Daoy (cell line): ENCODE measurements at places on chromosomes 7 and 10. TPM values are rescaled to one million over a fixed set of nuclear protein-coding genes. Genes with fewer than 3 reads are reported as not detected.

GRCh38 chr10:77082601-77083252 is 554.9 kb downstream of the KCNMA1 start:
- DNase-seq, result no peak

- no peak for DNase-seq
These were observed 115.6 kb downstream of the ZNF248 start for GRCh38 chr10:37741831-37742230.

DNA sequence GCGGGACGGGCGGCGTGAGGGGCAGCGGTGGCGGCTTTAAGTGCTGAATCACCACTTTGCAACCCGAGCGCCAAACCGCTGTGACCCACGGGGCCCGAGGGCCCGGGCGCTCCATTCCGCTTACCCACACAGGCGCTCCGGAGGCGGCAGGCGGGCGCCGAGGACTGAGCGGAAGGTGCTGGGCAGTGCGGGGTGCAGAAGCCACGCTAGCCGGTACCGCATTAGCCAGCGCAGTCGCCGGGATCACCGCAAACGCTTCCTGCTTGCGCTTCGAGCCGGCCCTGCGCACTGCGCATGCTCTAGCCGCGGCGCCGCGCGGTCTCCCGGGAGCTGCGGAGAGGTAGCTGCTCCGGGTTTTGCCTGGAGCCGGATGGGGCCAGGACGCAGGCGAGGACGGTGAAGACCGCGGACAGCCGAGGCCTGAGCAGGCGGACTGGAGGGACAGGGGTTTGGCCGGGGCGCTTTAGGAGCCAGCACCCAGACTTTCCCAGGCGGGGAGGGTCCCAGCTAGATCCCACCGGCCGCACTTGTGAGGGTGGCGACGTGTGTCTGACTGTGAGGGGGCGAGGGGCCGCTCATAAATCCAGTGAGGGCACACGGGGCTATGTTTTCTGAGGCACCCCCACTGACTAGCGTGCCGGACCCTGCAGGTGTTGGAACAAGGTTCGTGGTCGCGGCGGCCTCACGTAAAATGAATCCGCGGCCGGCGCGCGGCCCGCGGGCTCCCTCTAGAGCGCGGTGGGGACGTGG is at the start of gene IDE:
Gene IDE (minus strand): TSS at position 296 of the 750 bp plus-strand sequence. CDS start 74 bp downstream, at position 222.
- peak; percentile 89 for DNase-seq

DNA sequence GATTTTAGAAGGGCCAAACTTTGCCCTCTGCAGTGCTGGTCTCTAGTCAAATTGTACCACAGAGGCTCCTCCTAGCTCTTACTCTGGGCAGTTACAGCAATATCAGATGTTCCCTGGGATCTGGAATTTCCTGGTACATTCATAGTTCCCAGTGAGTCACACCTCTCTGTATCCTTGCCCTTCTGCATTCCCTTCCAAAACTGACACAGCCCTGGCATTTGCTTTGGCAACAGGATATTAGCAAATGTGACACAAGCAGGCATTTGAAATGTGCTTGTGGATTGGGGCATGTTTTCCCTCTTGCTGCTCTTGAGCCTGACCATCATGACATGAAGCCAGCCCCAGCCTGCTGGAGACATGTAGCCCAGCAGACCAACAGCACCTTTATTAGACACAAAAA is 284.7 kb upstream of the AKR1E2 start:
- peak; percentile 87 for DNase-seq

- DNase-seq, result peak; percentile 32
These were observed 23.4 kb downstream of the ZPBP start for GRCh38 chr7:50069613-50070012.

GRCh38 chr10:95569368-95569767 is 8.2 kb upstream of the SORBS1 start:
- DNase-seq, result no peak

The CFAP43 gene
- total RNA-seq, result 0.24 and 0.69 TPM in 2 replicates

GRCh38 chr10:131318814-131319213 is 7.3 kb upstream of the TCERG1L start:
- no peak for DNase-seq

The OR2A1 gene
- total RNA-seq, result 0.17 TPM in 1 of 2 replicates, not detected in the other

DNA sequence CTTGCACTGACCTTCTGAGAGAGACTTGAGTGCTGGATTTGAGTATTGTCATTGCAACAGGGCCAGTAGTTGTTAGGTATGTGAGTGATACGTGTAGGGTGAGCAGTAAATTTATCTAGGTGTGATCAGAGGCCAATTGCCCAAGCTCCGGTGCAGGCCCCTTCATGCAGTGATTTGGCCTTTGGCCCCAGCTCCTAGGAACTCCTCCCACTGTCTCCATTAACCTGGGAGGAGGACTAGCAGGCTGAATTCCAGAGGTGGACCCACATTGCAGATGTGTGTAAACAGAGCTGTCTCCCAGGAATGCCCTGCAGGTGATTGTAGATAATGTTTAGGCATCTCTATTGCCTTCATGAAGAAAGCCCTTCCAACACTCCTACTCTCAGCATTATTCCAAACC is 19.5 kb downstream of the TCF7L2 start:
- DNase-seq, result no peak

The LDB3 gene
- total RNA-seq, result 0.45 TPM in 1 of 2 replicates, not detected in the other

- no peak for DNase-seq
These were observed 722.2 kb downstream of the PARD3 start for GRCh38 chr10:34092891-34093290.

DNA sequence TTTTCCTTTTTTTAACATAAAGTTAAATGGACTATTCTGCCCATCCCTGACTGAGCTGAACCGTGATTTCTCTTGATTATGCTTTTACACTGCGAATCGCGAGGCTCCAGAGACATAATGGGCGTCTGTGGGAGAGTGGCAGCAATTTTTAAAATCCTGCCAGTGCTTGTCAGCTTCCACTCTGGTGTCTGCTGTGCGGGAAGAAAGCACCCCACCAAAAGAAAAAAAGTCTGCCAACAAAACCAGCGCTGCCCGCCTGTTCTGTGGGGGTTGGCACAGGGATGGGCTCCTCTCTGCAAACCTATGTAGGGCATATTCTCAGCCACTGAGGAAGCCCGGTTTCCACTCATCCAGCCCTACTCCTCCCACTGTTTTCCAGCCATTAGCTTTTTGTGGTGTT is 592.3 kb upstream of the GALNT17 start:
- no peak for DNase-seq

GRCh38 chr10:27450225-27450624 is 53.9 kb upstream of the RAB18 start:
- DNase-seq, result no peak

GRCh38 chr7:121080257-121080912 is 91.9 kb downstream of the CPED1 start:
- no peak for DNase-seq

GRCh38 chr10:36506697-36507496 is 618.5 kb upstream of the ANKRD30A start:
- no peak for DNase-seq
